ENCODE measurements at places on chromosomes 12 and 14.
A peak's percentile ranks its signal among the peaks of the same experiment; 100 is the strongest.

GRCh38 chr14:35245051-35245450 lies 47.1 kb upstream of the PSMA6 start:
- DNase-seq: no peak

- DNase-seq: no peak
These were observed 124.7 kb downstream of the PAPOLA start for GRCh38 chr14:96626916-96627315.

GRCh38 chr12:93645702-93646101 lies 31.5 kb upstream of the CRADD start:
- DNase-seq: no peak

GRCh38 chr14:21070083-21070609 lies at the start of gene ARHGEF40:
TSS of gene ARHGEF40 (plus strand) at chr14:21070304. CDS start at chr14:21070397, 93 bp downstream.
- DNase-seq: peak; percentile 46

DNA sequence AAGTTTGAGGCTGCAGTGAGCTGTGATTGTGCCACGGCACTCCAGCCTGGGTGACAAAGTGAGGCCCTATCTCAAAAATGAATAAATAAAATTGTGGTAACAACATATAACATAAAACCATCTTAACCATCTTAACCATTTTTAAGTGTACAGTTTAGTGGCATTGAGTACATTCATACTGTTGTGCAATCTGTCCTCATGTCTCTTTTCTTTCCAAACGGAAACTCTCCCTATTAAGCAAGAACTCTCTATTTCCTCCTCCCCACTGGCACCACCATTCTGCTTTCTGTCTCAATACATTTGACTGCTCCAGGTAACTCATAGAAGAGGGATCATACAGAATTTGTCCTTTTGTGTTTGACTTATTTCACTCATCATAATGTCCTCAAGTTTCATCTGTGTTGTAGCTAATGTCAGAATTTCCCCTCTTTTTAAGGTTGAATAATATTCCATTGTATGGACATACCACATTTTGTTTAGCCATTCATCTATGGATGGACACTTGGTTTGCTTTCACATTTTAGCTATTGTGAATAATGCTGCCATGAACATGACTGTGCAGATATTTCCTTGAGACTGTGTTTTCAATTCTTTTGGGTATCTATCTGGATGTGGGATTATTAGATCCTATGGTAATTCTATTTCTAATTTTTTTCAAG lies 4.4 kb upstream of the MARK3 start:
- DNase-seq: no peak

- DNase-seq: no peak
These were observed 25.7 kb downstream of the WDR89 start for GRCh38 chr14:63616015-63616414.

DNA sequence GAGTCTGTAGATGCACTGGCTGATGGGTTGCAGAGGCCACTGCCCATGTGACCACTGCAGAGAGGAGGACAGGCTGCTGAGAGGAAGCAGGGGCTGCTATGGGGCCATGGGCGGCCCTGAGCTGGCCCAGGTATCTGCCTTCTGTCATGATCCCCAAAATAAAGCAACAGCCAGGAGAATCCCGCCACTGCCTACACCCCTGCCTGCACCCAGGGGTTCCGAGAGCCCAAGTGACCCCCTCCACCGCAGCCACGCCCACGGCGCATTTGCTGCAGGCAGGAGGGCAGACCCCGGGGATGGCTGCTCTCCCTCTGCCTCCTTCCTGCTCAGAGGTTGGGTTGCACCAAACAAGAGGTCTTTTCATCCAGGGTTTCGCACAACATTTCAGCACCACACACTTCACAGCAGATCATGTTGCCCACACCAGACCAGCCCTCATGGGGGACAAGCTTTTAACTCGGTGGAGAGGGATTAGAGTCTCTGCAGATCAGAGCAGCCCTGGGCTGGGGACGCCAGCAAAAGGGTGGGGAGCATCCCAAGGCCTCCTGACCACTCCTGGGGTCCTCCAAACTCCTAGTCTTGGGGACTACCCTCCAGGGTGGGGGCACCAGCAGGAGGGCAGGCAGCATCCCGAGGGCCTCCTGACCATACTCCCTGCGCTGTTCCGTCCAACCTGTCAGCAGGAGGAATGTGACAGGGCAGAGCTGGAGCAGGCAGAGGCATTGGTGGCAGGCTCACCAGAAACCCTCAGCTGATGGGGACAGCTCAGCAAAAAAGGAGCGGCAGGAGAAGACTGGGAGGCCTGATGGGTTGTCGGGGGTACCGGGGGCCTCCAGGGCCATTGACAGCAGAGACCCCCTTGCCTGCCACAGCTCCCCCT lies 14.1 kb downstream of the CCDC85C start:
- DNase-seq: no peak

DNA sequence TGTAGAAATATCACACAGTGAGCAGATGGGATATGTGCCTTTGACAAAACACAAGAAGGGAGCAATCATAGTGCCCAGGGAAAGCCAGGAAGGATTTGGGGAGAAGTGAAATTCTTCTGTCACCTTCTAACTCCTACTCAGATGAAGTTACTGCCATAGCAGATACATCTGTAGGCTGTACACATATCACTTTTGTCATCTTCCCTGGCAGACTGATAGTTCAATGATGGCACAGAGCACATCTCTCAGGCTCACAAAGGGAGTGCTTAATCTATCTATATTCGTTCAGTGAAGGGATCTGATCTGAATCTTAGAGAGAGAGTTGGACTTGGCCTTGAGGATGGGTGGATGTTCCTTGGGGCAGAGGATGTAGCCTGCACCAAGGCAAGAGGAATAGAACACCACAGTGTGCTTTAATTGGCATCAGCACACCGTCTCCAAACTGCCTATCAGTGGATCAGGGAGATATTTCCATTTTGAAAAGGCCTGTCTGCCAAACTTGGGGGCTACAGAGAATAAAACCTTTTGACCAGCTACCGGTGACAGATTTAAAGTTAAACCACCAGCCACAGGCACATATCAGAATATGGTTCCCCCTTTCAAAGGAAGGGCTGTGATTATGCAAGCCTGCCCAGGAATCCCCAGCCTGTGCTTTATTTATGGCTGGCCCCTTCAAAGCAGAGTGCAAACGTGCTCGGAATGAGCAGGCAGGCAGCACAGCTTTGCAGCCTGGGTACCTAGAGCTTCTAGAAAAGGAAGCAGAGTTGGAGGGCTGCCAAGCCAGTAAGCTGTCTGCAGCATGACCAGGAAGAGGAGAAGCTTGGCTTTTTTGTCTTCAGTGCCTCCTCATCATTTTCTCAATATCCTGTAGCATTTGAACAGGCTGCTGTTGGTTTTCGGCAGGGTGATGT lies 165.5 kb upstream of the DYRK2 start:
- no peak for DNase-seq

DNA sequence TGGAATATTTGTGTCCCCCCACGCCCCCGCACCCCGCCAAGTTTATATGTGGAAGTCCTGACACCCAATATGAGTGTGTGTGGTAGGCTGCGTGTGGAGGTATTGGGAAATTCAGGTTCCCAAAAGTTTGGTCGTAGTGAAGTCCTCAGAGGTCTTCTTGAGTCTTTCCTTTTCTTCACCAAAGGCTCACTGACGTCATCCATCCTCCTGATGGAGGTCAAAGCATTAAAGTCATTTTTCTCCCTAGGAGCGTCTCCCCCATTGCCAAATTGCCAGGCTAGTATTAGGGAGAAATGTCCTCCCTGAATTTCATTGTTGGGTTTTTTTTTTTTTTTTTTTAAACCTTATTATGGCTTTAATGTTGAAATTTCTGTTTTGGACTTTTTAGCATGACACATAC lies 113.7 kb downstream of the RGS6 start:
- no peak for DNase-seq

GRCh38 chr12:13090054-13090453 lies 13.4 kb downstream of the GSG1 start:
- DNase-seq: no peak

DNA sequence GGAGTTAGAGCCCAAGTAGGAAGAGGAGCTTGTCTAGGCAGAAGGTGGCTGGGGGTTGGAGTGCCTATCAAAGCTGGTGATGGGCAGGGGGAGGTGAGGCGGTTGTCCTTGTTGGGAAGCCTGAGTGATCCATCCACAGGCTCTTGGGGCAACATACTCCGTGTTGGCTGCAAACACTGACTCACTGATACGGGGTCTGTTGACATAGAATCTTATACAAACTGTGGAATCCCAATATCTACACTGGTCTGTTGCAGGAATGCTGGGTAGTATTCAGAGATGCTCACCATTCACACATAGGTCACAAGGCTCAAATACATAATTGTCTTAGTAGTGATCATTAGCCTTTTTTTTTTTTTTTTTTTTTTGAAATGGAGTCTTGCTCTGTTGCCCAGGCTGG lies 26.0 kb downstream of the ERH start:
- no peak for DNase-seq

DNA sequence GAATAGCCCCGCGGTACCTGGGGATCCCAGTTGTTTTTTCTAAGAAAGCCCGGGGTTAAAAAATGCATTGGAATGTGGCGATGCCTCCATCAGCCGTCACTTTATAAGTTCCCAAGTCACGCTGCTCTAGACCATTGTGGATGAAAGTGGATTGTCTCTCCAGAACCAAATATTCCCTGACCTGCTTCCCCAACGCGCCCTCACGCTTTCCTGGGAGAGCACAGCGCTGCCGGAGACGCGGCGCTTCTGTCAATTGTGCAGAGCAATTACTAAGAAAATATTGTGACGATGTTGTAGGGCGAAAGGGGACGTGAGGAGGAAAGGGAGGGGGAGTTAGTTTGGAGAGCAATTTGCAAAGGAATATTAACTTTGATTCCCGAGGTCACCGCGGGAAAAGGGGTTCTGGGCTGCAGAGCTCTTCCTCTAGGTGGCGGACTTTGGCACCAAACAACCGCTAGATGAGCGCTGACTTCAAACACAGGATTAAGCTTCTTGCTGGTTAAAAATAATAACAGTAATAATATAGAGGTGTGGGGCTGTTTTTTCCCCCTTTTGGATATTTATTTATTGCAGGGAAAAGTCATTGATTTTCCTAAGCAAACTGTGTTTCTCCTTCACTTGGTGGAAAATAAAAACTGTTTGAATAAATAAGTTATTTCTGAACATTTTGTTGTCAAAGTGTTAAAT lies 9.6 kb upstream of the FOXG1 start:
- DNase-seq: no peak

All from NCI-H1930 (cell line).